ENCODE measurements at places on chromosomes 5 and 9.

- DNase-seq, result no peak
These were observed 417.7 kb upstream of the POU5F2 start for GRCh38 chr5:94159144-94159543.

DNA sequence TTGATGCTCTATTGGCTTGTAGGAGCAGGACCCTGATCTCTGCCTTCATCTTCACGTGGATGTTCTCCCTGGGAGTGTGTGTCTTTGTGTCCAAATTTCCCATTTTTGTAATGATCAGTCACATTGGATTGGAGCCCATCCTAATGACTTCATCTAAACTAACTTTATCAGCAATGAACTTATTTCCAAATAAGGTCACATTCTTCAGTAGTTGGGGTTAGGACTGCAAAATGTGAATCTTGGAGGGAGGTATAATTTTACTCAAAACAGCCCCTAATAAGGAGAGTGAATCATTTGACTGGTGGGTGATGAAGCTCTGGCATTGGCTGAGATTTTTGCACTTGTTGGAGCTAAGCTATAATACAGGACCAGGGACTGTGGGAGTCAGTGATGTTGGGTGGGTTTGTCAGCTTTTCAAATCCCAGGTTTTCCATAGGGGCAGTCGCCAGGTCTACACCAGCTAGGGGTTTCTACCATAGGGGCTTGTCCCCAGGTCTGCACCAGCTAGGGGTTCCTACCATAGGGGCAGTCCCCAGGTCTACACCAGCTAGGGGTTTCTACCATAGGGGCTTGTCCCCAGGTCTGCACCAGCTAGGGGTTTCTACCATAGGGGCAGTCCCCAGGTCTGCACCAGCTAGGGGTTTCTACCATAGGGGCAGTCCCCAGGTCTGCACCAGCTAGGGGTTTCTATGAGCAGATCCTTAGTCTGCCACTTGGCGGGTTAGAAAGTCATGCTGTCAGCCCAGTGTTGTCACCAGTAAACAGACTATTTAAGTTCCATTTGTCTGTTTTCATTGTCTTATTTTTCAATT, 382.6 kb upstream of the DAP start:
- DNase-seq, result no peak

GRCh38 chr5:74916831-74917710, 50.9 kb upstream of the FAM169A start:
- DNase-seq, result no peak

DNA sequence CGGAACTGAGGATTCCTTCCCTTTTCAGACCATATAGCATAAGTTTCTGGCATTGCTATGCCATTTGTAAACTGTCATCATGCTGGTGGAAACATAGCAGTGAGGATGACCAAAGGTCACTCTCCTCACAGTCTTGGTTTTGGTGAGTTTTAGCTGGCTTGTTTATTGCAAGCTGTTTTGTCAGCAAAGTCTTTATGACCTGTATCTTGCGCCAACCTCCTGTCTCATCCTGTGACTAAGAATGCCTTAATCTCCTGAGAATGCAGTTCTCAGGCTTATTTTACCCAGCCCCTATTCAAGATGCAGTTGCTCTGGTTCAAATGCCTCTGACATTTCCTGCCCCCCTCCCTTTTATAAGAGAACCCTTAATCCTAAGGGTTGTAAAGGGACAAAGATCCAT, 26.7 kb upstream of the GRIA1 start:
- DNase-seq, result peak; percentile 16

DNA sequence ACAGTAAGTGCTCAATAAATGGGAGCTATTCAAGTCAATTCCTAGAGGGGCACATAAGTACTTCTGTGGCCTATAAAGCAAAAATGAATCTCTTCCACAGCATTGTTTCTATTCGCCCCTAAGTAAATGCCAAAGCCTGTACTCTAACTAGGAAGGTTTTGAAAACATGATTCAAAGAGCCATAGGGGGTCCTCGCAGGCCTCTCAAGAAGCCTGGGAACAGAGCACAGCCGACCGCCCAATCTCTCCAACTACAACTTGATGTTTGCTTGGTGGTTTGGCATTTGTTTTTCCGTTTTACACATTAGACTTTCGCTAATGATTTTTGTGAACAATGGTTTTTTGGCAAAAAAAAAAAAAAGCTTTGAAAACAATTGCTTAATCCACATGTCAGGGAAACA, 19.4 kb downstream of the EFNA5 start:
- DNase-seq, result no peak

DNA sequence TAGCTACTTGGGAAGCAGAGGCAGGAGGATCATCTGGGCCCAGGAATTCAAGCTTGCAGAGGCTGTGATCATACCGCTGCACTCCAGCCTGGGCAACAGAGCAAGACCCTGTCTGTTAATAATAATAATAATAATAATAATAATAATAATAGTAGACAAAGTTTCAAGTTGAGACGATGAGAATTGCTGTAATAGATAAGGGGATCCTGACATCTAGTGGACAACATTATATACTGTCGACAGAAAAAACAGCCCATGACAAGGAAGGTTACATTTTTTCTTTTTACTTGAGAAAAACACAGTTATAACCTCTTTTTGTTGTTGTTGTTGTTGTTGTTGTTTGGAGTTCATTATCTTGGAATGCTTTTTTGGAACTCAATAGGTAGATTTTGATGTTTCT, 35.3 kb downstream of the NDFIP1 start:
- DNase-seq, result peak; percentile 27

- no peak for DNase-seq
These were observed 191.2 kb downstream of the NR3C1 start for GRCh38 chr5:143212261-143212660.

DNA sequence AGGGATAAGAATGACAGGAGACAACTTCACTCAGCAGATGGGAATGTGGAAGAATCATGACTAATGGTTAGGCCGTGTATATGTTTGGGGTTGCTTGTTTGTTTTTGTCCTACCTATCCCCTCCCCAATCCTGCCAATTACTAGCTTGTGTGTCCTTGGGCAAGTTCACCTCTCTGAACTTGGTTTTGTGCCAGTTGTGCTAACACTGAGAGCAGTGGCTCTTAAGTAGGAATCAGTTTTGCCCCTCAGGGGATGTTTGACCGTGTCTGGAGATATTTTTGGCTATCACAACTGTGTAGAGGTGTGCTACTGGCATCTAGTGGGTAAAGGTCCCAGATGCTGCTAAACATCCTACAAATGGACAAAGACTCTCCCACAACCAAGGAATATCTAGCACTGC, 287.0 kb downstream of the DMRT2 start:
- DNase-seq, result no peak

DNA sequence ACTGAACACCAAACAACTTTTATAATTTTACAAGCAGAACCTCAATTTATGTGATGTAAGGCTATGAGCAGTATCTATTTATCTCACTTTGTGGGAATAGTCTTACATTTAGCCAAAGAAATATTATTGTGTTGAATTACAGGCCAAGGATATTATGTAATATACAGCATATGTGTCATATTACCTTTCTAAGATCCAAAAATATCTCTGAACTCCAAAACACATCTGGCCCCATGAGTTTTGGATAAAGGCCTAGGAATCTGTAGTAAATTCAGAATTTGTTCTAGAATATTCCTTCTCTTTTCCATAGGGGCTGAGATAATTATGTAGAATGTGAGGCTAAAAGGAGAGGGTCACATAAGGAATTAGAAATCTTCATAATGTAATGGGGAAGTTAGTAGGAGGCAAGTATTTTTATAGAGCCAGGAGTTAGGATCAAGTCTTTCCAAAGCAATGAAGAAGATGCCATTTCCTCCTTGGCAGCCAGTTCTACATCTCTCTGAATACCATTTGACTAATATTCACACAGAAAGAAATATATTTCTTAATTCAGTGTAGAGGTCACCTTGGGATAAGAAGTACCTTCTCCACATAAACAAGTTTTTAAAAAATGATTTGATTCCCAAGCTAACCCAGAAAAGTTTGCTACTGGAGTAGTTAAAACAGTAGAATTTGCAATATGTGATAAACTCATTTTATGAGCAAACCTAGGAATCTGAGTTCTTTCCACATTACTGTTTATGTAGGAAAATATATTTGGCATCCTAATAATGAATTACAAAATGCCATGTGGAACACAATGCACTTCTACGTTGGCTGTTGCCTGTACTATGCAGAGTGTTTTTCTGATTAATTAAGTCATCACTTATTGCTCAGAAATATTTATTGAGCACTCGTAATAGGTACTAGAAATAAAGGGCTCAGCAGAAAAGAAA, 20.3 kb upstream of the GRAMD2B start:
- peak; percentile 64 for DNase-seq

- DNase-seq, result peak; percentile 20
These were observed 30.4 kb downstream of the RANBP17 start for GRCh38 chr5:170892196-170892595.

- DNase-seq, result no peak
These were observed 103.3 kb downstream of the FBXL17 start for GRCh38 chr5:108278285-108279240.

DNA sequence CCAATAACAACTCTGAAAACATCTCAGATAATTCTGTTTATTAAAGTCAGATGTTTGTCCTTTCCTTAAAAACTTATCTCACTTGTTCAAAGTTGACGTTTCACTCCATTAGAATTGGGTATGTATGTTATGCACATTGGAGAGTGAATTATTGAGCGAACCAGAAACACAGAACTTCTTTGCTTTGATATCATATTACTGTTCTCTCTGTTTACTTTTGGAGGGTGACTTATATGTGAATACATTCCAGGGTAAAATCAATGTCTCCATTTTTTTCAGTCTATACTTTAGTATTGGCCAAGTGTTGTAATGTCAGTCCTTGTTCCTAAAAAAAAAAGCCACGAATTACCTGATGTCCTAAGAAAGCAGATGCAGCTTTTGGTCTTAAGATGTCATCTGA, 307.4 kb downstream of the CSNK1G3 start:
- peak; percentile 46 for DNase-seq

DNA sequence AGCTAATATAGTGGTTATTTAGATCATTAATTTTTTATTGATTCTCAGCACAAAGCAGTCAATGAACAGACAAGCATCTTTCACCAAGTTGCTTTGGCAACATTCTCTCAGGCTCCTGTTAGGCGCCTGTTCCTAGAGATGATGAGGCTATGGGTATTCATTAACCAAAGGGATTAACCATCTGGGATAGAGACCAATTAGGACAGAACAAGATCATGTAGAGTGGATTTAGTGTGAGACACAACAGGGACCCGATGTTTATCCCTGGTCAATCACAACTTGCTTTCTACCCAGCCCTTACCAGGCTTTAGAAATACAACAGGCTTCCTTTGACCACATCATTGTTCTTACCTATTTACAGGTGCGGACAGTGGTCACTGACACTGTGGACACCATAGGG, 82.2 kb downstream of the PJA2 start:
- no peak for DNase-seq

DNA sequence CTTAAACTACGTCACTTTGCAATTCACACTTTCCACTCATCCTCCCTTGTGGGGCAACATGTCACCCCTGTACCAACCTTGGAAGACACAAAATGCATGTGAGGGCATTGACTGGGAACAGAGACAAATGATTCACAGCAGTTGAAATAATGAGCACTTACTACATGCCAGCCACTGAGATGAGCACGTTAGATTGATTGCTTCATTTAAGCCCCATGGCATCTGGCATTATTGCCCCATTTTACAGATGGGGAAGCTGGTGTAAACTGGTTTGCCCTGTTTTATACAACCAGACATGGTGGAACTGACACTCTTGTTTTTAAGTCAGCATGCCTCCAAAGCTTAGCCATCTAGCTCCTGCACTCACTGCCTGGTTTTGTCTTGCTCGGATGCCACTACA, 204.7 kb downstream of the PAPPA start:
- DNase-seq, result peak; percentile 46

- DNase-seq, result no peak
These were observed 25.8 kb downstream of the DIRAS2 start for GRCh38 chr9:90616806-90617205.

DNA sequence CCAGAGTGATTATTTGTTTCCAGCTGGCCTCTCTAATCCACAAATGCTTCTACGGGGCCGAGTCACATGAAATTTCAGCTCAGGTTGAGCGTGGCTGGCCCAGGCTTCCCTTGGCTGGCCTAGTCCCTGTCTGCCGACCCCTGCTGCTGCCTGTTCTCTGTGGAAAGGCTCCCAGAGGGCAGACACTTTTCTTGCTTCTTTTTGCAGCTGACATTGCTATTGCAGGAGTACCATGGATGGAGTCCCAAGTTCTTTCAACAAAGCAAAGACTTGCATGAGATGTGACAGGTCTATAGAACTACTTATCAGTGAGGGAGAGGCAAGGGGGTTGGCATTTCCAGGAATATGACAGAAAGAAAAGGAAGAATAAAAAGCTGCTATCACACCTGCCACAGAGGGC, 287.4 kb upstream of the ARRDC3 start:
- DNase-seq, result no peak

DNA sequence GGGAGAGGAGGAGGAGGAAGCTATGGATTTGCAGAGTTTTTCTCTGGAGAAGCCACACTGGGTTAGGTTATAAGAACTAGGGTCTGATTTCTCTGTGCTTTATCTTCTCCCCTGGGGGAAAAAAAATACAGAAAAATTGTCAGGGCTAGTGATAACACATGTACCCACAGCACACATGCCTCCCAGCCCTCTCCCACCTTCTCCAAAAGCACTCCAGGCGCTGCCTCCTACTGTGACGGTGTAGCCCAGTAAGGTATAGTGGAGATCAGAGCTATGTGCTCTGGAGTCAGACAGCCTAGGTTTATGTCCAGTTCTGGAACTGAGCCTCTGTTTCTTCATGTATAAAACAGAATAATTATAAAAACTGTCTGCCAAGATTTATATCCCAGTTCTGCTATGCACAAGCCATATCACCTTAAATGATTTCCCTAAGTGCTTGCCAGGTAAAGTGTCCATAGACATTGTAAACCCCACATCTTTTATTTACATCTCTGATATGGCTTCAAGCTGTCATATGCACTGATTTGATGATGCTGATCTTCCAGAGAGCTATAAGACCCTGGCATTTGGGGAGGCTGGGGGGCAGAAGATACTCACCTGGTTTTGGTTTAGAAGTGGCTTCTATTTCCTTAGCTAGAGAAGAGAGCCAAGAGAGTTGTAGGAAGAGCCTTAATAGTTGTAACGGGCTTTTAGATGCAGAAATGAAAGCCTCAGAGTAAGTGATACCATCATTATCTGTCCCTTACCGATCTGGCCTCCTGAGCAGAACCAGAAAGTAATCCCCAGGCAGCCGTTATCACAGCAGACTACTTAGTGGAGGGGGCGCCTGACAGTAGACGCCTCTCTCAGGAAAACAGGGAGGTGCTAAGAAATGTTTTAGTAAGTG, 7.6 kb downstream of the SLC1A3 start:
- no peak for DNase-seq

DNA sequence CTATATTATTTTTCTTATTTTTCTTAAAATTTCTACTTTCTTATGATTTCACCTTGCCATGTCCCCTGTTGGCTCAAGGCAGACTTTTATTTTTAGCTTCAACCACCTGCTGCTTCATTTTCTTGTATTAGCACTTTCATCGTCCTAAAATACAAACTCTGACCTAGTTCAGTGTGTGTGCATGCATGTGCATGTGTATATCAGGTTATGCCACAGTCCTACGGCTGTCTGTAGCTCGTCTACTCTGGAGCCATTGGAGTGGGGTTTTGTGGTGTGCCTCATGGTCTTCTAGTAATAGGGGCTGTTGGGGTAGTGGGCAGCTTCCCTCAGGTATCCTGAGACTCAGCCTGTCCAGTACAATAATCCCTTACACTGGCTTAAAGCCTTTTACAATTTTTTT, 13.4 kb upstream of the SPINK1 start:
- DNase-seq, result no peak

GRCh38 chr9:24073007-24073592, 247.1 kb upstream of the ELAVL2 start:
- no peak for DNase-seq

Data from fibroblast of gingiva (primary cell).